T-cell (primary cell): ENCODE measurements at places on chromosomes 12 and 14.

DNA sequence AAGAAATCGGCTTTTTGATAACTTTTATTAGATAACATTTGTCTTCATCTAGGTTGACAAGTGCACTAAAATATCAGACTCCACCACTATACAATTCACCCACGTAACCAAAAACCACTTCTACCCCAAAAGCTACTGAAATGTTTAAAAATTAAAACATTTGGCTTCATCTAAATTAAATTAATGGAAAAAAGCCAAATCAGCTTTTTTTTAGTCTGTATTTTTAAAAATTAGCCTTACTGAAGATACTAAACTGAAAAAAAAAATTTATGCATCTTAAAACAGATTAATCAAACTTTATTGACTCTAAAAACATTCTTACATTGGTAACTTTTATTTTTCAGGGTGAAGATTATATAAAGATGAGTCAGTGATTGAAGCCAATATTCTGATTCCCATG is 30.0 kb downstream of the CREBL2 start:
- DNase-seq = no peak

DNA sequence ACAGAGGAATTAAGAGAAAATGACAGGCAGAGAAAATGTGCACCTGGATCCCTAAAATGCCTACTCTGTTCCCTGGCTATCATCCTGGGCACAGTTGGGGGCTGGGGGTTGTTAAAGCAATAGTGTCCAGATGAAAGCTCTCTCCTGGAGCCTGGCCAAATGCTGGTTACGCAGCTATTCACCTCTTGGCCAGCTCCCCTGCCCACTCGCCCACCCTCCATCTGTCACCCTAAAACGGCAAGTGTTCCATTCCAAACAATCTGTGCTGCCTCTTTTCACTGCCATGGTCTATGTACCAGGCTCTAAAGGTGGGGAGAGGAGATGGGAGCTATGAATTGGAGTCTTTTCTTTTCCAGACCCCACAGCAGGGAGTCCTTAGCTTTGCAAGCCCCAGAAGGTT is 24.7 kb upstream of the NPFF start:
- DNase-seq = no peak

DNA sequence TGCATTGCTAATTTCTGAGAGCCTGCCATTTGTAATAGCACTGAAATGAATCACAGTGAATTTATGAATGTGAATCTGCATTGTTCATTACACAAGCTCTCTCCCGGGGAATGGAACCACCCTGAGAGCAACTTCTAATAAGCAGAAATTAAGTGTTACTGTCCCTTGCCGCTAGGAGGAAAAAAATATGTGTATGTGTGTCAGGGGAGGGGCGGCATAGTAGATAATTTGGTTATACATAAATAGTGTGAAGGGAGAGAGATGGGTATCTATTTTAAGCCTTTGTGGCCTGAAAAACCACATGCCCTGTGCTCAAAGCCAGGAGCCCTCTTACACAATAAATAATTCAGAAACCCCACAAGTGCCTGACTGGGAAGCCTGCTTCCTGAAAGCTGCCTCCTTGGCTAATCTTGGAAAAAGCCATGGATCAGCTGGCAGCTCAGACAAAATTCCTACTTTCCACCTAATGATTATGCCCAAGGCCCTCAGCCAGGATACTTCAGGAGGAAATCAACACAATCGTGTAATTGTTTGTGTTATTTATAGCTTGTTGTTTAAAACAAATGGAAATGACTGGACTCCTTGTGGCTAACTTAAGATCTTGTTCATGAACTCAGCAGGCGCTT is 366.2 kb upstream of the KITLG start:
- DNase-seq = no peak

- no peak for DNase-seq
These were observed 126.8 kb downstream of the TRAFD1 start for GRCh38 chr12:112252184-112252583.

DNA sequence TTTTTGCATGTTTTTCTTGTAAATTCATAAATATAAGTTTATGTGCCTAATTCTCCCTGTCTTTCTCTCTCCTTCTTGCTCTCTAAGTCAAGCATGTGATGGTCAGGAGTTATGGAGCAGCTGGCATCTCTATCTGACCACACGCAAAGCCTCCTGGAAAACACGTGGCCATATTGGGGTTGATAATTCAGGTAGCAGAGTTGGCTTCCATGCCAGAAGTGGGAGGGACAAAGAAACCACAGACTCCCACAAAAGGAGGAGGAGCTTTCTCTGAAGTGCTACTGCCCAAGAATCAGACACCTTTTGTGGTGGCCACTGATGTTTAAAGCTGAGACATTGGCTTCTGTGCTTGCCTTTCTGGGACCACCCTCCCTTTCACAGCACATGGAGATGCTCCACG is 517.6 kb upstream of the TMEM132C start:
- DNase-seq = no peak

- DNase-seq = no peak
These were observed 65.7 kb upstream of the ASPG start for GRCh38 chr14:104019806-104020205.

DNA sequence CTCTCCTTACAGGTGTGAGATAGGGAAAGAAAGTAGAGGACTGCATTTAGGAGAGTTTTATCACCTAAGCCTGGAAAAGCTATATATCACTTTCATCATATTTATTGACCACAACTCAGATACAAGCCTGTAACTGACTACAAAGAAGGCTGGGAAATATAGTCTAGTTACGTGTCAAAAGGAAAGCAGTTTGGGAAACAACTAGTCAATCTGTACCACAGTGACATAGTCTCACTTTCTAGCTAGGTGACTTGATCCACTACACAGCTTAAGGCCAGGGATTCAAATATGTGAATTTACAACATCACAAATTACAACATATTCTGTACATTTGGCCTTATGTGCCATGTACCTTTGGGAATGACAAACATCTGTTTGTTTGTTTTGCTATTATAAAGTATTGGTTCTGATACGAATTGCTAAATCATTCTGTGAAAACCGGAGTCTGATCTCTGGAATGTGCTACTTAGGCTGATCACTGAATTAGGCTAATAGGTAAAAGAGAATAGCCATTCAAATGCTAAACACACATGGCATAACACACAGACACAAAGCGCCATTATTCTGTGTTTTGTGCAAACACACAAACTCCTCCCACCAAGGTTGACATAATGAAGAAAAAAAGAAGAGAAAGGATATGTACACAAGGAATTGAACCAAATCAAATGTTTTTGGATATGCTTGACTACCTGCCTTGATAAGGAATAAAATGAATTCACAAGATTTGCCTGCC is 279.8 kb downstream of the DUSP6 start:
- DNase-seq = no peak

- DNase-seq = no peak
These were observed 459.4 kb downstream of the ETNK1 start for GRCh38 chr12:23084236-23084995.

DNA sequence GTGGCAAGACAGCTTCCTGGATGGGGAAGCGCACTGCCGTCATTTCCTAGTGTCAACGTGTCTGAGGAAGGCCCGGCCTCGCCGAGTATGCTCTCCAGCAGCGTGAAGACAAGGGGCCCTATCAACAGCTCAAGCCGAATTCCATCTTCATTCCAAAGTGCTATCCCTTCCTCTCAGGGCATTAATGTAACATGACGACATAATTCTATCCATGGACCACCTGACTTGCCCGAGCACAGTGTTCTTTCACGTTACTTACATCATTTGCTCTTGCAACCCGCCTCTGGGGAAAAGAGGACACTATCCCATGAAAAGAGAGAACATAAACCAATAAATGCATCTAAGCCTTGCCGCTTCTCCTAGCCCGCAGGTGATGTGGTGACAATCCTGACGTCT is 22.9 kb downstream of the CCDC92 start:
- DNase-seq = no peak

DNA sequence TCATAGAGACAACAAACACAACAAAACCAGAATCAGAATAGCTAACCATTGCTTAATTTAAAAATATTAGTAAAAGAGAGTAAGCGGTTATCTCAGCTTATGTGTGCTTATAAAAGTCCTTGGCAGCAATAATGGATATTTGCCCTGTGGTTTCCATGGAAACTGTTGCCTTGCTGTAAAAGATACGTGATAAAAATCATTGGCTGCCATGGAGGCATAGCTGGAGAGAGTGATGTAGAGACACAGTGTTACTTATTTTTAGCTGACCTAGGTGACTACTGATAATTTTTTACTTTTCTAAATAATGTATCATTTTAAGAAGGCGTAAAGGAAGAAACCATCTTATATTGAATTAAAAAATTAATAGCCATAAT is 92.9 kb downstream of the ERC1 start:
- DNase-seq = no peak

- no peak for DNase-seq
These were observed 44.1 kb downstream of the ETV6 start for GRCh38 chr12:11693601-11694000.

DNA sequence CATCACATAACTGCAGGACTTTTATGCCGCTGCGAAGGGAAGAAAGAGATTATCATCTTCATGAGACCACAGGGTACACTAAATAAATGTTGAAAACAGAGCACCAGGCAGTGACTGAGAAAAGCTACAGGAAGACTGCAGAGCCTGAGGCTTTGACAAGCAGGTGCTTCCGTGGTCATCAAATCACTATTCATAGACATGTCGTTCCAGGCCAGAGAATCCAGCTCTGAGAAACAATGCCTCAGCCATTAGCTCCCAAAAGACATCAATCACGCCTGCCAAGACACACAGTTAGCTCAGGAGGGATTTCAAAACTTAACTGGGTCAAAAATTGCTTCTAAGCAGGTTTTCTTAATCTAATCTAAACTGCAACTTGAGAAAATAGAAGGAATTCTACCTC is 47.2 kb upstream of the GARIN6 start:
- no peak for DNase-seq
